ENCODE measurements at places on chromosomes 5 and 9.

DNA sequence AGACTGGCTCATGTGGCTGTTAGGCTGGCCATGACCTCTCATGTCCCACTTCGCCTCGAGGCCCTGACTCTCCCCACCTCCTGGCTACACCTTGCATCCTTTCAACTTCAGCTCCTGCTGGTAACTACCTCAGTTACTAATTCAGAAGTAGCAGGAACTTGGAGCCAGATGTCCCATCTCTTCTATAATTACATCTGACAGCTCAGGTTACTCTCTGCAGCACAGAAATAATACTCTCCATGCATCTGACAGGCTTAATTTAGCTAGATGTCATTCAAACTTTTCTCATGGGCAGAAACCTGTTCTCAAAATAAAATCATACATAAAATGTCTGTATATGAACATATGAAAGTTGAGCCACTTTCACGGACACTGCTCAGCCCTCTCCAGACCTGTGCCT, 92.2 kb upstream of the IL33 start:
- DNase-seq: no peak

DNA sequence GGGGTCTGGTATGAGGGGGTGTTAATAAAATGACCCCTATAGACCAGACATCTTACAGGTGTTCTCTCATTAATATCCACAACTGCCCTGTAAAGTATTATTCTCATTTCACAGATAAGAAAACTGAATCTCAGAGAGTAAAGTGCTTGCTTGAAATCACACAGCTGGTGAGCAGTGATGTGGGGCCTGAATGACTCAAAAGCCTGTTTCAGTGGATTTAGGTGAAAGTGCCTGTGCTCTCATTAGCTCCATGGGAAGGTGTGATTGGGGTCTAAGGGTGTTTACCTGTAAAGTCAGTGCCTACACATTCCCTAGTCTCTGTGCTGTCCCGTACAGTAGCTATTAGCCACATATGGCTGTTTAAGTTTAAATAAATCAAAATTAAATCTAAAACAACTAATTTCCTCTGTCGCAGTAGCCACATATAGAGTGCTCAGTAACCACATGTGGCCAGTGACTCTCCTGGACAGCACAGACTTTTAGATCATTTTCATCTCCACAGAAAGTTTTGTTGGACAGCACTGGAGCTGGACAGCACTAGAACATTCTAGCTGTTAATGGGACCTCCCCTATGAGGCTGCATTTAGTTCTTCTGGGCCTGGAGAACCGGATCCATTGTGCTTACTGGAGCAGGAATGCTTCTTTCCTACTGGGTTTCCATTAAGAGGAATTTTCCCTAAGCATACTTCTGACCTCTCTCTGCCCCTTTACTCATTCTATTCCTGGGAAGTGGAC, 52.5 kb upstream of the SEMA6A start:
- no peak for DNase-seq

DNA sequence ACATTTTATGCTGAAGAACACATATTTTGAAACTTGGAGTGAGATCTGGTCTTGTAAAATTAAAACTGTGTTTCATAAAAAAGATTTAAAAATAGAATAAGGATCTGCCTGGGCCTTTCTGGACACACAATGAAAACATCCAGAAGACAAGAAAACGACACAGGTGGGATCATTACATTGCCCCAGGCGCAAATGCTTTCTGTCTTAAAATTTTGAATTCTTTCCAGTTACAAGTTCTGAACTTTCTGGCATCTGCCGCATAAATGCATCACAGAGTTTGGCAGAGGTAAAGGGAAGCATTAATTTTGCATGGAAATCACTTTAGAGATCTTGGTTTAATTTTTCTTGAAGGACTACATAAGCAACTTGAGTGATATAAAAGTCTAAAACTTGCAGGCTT, 219.6 kb downstream of the WDR70 start:
- DNase-seq: no peak

- DNase-seq: no peak
These were observed 705 bp downstream of the SEPTIN8 start for GRCh38 chr5:132776131-132776937.

GRCh38 chr9:104748359-104749031, 1.0 kb downstream of the NIPSNAP3A start:
- no peak for DNase-seq

- no peak for DNase-seq
These were observed 131.7 kb downstream of the SUSD1 start for GRCh38 chr9:112043423-112043822.
